ENCODE measurements at places on chromosomes 2 and 18.
A peak's percentile ranks its signal among the peaks of the same experiment; 100 is the strongest.

GRCh38 chr2:142140434-142140845 lies 9.6 kb upstream of the LRP1B start:
- no peak for DNase-seq

DNA sequence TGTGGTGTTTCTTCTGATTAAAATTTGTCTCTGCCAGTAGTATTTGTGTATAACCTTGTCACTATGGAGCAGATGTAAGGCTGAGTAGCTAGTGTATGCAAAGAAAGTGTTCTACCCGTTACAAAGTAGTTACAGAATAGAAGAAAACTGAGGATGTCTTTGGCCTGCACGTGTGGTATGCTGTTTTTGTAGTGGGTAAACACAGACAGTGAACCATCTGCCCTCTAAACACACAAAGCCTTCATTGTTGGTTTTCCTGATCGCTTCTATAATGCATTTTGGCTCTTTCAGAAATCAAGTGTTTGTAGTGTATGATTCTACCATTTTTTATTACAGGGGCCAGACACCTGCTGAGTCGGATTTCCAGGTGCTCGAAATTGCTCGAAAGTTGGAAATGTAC lies 61.5 kb downstream of the FARP2 start:
- no peak for DNase-seq

- no peak for DNase-seq
These were observed 87.7 kb downstream of the BCL11A start for GRCh38 chr2:60465736-60466135.

DNA sequence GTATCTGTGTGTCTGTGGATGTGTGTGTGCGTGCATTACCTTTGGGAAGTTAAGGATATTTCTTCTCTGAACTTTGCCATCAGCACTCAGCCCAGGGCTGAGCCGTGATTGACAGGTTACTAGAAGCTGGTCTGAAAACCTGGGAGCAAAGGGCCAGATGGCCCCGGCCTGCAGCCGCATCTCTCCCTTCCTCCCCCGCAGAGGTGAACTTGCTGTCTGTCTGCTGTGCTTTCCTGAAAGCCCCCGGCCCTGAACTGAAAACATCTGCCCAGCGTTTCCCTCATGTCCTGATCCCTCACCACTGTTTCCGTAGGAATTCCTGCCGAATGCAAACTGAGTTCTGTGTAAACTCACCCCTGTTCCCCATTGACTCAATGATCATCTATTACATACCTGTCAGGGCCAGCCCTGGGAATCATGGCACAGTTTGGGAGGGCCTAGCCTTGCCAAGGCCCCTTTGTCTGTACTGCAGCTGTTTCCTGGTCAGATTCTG lies 45.8 kb downstream of the MYCN start:
- DNase-seq = no peak

DNA sequence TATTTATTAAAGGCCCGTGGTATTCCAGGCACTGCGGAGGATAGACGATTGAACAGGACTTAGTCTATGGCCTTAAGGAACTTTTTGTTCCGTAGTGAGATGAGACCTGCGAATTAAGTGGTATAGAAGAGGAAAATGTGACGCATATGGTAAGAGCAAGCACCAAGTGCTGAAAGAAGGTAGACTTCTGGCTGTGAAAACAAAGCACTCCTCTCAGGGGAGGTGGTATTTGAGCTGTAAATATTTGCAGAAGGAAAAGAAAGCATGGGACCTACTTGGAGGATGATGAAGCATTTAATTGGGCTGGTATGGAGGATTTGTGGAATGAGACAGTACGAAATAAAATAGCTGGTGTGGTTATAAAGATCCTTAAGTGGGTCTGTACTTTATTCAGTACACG lies 62.5 kb downstream of the GPR39 start:
- no peak for DNase-seq

- no peak for DNase-seq
These were observed 438.3 kb downstream of the ZNF521 start for GRCh38 chr18:24913507-24914170.

GRCh38 chr2:148508878-148509287 lies 135.7 kb upstream of the EPC2 start:
- no peak for DNase-seq

GRCh38 chr18:42632801-42633200 lies 482.7 kb downstream of the RIT2 start:
- no peak for DNase-seq

- no peak for DNase-seq
These were observed 30.3 kb downstream of the STEAP3 start for GRCh38 chr2:119253760-119254600.

- DNase-seq = no peak
These were observed 231.9 kb downstream of the PTGR3 start for GRCh38 chr18:74977041-74977440.

GRCh38 chr18:9322744-9323143 lies 11.8 kb upstream of the TWSG1 start:
- no peak for DNase-seq

DNA sequence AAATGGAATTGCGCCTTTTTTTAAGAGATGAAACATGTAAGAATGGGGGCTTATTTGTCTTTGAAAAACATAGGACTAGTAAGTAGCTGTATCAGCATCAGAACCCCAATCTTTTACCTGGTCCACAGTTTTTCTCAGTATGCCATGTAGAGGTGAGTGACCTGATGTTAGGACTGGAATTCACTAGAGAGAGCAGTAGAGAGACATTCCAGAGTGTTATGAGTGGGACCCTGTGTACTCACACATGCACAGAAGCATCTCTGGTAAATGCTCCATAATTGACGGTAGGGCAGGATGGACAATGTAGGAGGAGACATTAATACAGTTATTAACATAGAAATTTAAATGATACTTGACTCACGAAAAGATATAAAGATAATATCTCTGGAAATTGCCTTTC lies 1.4 kb upstream of the GALNT13 start:
- no peak for DNase-seq

DNA sequence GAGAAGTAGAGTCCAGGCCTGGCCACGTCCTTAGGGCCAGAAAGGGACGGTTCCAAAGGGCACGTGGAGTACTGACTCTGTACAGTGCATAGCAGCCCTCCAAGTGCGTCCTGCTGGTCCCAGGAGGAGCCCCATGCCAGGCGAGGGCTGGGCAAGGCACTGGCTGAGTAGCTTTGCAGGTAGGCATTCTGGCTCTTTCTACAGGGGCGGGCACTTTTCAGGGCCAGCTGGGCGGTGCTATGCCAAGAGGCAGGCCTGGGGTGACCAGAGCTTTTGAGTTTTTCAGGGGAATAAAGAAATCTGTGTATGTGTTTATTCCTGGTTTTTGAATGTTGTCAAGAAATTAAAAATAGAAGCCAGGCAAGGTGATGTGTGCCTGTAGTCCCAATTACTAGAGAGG lies 15.4 kb upstream of the GLI2 start:
- no peak for DNase-seq

GRCh38 chr18:59054496-59055287 lies 85.0 kb upstream of the SEC11C start:
- DNase-seq = no peak

DNA sequence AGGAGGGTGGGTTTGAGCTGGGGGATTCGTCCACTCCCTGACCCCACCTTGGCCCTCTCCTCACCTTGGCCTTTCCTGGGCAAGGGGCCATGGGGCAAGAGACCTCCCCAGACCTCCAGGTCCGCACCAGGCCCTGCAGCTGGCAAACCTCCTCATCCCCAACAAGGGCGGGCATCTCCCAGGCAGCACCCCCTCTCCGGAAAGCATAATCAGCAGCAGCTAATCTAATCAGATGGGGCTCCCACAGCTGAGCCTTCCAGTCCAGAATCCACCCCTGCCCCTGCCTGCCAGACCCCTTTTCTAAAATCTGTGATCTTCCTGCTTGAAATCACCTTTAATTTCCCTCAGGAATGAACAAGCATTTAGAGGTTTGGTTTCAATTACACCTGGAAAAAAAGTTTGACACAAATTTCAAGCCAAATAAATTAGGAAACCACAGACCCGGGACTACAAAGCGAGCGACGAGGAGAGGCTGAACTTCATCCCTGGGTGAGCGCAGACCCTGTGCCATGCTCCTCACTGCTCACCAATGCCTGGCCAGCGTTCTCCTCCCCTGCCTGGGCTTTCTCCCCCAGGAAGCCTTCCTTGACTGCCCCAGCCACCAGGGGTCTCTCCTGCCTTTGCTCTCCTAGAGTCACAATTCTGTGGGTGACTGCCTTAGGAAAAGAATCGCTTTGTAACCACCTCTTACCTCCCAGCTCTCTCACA lies 143.0 kb upstream of the MYCN start:
- DNase-seq = no peak

GRCh38 chr2:237486819-237487448 lies at the start of gene MLPH:
Gene MLPH (plus strand): TSS chr2:237487251. CDS start chr2:237493427, 6,176 bp downstream.
- peak; percentile 75 for DNase-seq

GRCh38 chr2:75729861-75730260 lies 19.1 kb upstream of the GCFC2 start:
- DNase-seq = no peak

All from sciatic nerve (tissue), 2 donors.